ENCODE measurements at places on chromosomes 4 and X. TPM values are rescaled to one million over a fixed set of nuclear protein-coding genes. Genes with fewer than 3 reads are reported as not detected.

The HMX1 gene
- 0.16 TPM for total RNA-seq

The RRH gene
- total RNA-seq, result not detected

The DNAAF6 gene
- not detected for total RNA-seq

The CT45A10 gene
- not detected for total RNA-seq

The ODAPH gene
- total RNA-seq, result not detected

The TRIML2 gene
- not detected for total RNA-seq

The IL3RA gene
- 0.94 TPM for total RNA-seq

The FAM13A gene
- 79.9 TPM for total RNA-seq

The FGD1 gene
- total RNA-seq, result 9.0 TPM

The PTCHD1 gene
- total RNA-seq, result 14.0 TPM

The LIN54 gene
- 29.2 TPM for total RNA-seq

The GC gene
- total RNA-seq, result 0.31 TPM

The ADH4 gene
- not detected for total RNA-seq

The CNGA1 gene
- total RNA-seq, result not detected

The TRMT10A gene
- 5.6 TPM for total RNA-seq

The TMPRSS11B gene
- total RNA-seq, result 0.78 TPM

The FAM53A gene
- total RNA-seq, result 0.78 TPM

The FRMPD4 gene
- 34.5 TPM for total RNA-seq

The GPRASP2 gene
- total RNA-seq, result 70.0 TPM

The ADGRG4 gene
- total RNA-seq, result not detected

The MAGEE1 gene
- 12.6 TPM for total RNA-seq
